T-helper 17 cell (primary cell): ENCODE measurements at places on chromosomes 6 and 20. TPM values are rescaled to one million over a fixed set of nuclear protein-coding genes. Genes with fewer than 3 reads are reported as not detected.

Gene CST5
- not detected for total RNA-seq

Gene C6orf163
- 2.4 TPM for total RNA-seq

Gene NOTCH4
- 1.0 TPM for total RNA-seq

Gene KCNK16
- not detected for total RNA-seq

Gene PBOV1
- not detected for total RNA-seq

Gene REM1
- not detected for total RNA-seq

Gene EBF4
- total RNA-seq: 2.3 TPM

Gene CFB
- not detected for total RNA-seq

Gene GPR31
- total RNA-seq: not detected

Gene MYCT1
- not detected for total RNA-seq

Gene ENPP4
- total RNA-seq: 2.9 TPM

Gene HBS1L
- 94.0 TPM for total RNA-seq

Gene CCR6
- total RNA-seq: 57.4 TPM

Gene BHLHE23
- not detected for total RNA-seq

Gene CSE1L
- 26.8 TPM for total RNA-seq

Gene RAD21L1
- not detected for total RNA-seq

Gene FAM83B
- not detected for total RNA-seq

Gene OVOL2
- not detected for total RNA-seq

Gene C6orf89
- 30.9 TPM for total RNA-seq

Gene MRAP2
- not detected for total RNA-seq

Gene LRFN2
- total RNA-seq: 0.20 TPM

Gene ATF6B
- total RNA-seq: 117 TPM

Gene PRR18
- total RNA-seq: not detected

Gene RSPH9
- 0.29 TPM for total RNA-seq

Gene TRIM40
- total RNA-seq: 0.22 TPM

Gene PSORS1C2
- not detected for total RNA-seq

Gene ANKRD66
- not detected for total RNA-seq

Gene CCM2L
- total RNA-seq: not detected

Gene RNF144B
- 4.6 TPM for total RNA-seq

Gene MOG
- not detected for total RNA-seq

Gene MAK
- total RNA-seq: 0.75 TPM

Gene ADGRF5
- not detected for total RNA-seq

Gene EDN1
- 1.2 TPM for total RNA-seq

Gene NT5E
- 1.5 TPM for total RNA-seq

Gene PAX1
- not detected for total RNA-seq

Gene TRIM31
- not detected for total RNA-seq

Gene GPX5
- not detected for total RNA-seq

Gene TRIM10
- total RNA-seq: 0.37 TPM

Gene HLA-DRB5
- total RNA-seq: 8.8 TPM

Gene TAP1
- total RNA-seq: 125 TPM

Gene NR2E1
- not detected for total RNA-seq

Gene VSX1
- not detected for total RNA-seq

Gene TLDC2
- total RNA-seq: not detected

Gene CAPN11
- 1.0 TPM for total RNA-seq

Gene TBXT
- total RNA-seq: not detected

Gene ERGIC3
- total RNA-seq: 158 TPM

Gene FAM50B
- total RNA-seq: 5.0 TPM

Gene NEDD9
- total RNA-seq: 64.9 TPM

Gene PKHD1
- not detected for total RNA-seq

Gene PAK5
- not detected for total RNA-seq

Gene CTNNBL1
- 43.6 TPM for total RNA-seq

Gene CNR1
- total RNA-seq: 0.07 TPM
